ENCODE measurements at places on chromosomes 5 and 9.

GRCh38 chr9:107422189-107423185, 67.1 kb downstream of the KLF4 start:
- no peak for DNase-seq

DNA sequence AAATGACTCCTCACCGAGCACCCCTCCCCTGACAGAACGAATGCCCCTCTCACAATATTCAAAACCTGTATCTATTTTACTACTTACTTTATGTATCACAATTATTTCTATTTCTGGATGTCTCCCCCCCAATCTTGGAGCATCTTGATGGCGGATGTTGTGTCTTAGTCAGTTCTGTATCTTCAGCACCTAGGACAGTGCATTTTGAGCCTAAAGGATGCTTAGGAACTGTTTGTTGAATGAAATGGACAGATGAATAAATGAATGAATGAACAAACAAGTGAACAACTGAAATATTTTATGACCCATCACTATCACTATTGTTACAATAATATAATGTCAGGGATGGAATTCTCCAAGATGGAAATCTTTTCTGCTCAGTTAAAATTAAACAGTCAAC, 295.7 kb downstream of the DNAH5 start:
- DNase-seq: no peak

DNA sequence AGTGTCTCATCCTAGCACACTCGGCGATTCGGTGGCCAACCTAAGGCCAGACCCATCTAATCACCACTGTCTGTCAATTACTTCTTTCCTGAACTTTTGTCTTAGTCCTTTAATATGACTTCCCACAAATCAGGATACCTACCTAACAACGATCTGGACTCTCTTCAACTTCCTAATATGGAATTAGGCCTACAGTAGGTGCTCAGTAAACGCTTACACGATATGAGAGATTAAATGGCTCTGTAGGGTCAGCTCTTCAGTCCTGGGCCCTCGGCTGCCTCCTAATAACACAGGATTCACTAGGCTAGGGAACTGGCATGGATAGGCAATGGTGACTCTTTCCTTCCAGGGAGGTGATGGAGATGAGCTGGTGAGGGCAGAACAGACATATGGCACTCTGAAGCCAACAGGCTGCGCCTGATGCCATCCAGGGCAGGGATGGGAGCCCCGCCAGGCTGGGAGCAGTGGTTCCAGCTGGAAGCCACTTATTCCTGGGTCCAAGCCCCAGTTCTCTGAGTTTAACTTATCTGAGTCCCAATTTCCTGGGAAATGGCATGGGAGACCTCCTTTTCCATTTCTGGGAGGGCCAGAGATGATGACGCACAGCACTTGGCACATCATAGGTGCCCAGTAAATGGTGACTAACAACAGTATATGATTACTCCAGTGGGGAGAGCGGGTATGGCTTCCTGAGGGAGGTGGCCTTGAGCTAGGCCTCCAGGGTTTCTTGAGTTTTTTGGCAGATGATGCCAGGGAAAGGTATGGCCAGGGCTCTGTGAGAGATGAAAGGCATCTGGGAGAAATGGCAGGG, 7.3 kb downstream of the PDGFRB start:
- no peak for DNase-seq

DNA sequence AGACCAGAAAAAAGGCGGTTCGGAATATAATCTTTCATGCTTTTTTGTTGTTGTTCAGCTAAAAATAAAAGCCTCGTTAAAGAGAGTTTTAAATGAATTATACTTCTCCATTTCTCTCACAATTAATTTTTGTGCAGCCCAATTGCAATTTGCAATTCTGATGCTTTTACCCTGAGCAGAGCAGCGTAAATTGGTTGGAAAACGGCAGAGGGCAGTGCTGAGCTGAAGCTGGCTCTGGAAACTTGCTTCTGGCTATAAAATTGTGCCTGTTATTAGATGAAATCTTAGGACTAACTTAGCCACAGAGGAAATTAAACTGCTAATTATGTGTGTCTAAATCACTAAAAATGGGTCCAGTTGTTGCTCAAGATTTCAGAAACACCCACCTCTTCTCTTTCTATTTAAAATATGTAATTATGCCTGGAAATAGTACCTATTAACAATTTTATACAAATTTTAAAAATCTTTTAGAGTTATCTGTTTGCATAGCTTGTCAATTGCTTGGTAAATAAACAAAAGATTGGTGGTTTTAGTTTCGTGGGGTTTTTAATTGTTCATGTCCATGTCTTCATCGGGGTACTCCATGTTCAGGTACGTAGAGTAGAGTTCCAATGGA, 441.8 kb upstream of the TLE4 start:
- DNase-seq: no peak

GRCh38 chr5:172859966-172860365, 25.9 kb downstream of the ERGIC1 start:
- DNase-seq: no peak

- no peak for DNase-seq
These were observed 30.4 kb upstream of the NDFIP1 start for GRCh38 chr5:142078221-142078620.

GRCh38 chr5:55600497-55601203, 65.9 kb upstream of the PLPP1 start:
- DNase-seq: no peak

- DNase-seq: no peak
These were observed 17.9 kb downstream of the NDST1 start for GRCh38 chr5:150525781-150526180.

- no peak for DNase-seq
These were observed 8.2 kb upstream of the CD180 start for GRCh38 chr5:67204821-67205220.

DNA sequence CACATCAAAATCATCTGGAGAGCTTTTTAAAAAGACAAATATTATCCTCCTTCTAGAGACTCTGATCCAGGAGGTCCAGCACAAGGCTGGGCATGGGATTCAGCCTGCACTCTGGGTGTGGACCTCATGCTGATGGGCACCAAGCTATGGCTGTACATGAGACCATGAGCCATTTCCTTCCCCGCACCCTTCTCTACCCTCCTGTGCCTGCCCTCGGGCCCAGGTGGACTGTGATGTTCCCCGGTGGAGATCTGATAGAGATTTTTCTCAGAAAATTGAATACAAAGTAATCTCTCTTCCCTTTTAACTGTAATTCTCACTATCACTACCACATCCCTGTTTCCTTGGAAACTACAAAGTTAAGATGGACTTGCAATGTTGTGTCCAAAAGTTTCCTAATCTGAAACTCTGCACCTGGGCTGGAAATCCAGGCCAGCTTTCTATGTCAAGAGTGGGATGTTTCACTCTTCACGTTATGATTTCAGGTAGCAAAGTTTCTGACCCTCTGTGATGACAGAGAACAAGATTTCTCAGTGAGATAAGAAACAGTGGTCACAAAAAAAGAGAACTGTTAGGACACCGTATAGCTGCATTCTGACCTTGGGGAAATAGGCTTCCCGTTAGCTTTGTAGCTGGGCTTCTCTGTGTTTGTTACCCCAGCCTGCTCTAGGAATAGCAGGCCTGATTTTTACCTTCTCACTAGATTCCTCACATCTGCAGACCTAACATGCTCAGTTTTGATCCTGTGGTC, 11.5 kb downstream of the SFXN1 start:
- no peak for DNase-seq

DNA sequence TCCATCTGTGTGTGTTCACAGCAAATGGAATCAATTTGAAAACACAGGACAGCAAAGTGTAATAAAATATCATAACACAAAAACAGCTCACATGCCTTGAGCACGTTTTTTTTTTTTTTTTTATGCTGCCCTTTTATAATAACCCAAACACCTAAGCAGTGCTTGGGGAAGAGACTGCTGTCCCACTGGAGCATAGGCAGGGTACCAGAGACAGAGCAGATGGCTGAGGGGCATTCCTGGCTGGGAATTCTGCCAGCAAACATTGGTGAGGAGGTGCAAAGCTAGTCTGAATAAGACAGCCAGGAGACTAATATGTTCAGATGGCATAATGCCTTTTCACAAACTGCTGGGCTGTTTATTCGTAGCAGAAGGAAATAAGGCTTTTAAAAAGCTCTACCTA, 58.1 kb upstream of the SV2C start:
- DNase-seq: no peak

DNA sequence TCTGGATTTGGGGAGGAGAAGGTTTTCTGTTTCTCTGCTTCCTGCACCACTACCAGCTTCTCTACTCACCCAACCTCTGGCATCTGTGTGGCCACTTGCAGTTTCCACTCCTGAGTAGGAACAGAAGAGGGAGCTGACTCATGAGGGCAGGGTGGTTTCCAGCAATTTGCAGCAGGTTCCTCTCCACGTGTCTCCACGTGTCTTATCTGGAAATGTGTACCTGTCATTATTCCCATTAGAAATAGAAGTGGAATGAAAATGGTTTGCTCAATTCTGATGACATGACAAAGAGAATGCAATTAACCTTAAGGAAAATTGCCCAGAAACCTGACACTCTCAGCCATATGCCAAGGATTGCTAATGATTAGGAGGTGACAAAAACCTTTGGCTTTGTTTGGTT, 33.0 kb downstream of the EGFLAM start:
- DNase-seq: no peak

- no peak for DNase-seq
These were observed 115.0 kb upstream of the ELAVL2 start for GRCh38 chr9:23941051-23941450.

DNA sequence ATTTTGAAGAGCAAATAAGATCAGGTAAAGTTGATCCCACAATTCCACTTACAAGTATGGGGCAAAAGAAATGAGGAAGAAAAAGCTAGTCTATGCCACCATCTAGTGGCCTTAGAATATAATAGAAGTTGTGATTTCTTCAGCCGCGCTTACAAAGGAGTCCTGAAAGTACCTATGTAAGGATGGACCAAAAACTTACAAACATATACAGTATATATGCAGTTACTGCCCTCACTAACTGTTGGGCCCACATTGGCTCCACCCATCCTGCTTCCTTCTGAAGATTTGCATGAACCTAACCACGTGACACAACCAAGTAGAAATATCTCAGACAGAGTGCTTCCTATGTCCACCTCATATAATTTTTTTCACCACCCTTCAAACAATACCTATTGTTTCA, 11.7 kb upstream of the OR13D1 start:
- DNase-seq: no peak

DNA sequence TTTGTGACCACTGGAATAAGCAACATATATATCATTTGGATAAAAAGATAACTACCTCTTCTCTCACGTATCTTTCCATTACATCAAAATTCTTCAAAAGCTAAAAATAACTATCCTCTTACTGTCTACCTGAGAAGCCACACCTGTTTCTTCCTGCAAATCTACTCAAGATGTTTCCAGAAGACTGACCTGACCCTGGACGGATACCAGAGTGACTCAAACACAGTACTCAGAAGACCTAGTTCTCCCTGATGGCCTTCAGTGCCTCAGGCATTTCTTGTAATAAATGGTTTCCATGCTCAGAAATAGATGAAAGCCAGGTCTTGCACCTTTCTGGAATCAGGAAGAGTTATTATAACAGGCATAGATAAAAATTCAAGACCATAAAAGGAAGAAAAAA, 245.9 kb upstream of the PIK3R1 start:
- DNase-seq: no peak

DNA sequence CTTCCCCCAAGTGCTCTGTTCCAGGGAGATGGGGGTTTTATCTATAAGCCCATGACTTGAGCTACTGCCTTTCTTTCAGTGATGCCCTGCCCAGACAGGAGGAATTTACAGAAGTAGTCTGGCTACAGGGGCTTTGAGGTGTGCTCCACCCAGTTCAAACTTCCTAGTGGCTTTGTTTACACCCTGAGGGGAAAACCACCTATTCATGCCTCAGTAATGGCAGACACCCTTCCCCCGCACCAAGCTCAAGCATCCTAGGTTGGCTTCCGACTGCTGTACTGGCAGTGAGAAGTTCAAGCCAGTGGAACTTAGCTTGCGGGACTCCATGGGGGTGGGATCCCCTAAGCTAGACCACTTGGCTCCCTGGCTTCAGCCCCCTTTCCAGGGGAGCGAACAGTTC, 154.6 kb downstream of the IZUMO3 start:
- no peak for DNase-seq

DNA sequence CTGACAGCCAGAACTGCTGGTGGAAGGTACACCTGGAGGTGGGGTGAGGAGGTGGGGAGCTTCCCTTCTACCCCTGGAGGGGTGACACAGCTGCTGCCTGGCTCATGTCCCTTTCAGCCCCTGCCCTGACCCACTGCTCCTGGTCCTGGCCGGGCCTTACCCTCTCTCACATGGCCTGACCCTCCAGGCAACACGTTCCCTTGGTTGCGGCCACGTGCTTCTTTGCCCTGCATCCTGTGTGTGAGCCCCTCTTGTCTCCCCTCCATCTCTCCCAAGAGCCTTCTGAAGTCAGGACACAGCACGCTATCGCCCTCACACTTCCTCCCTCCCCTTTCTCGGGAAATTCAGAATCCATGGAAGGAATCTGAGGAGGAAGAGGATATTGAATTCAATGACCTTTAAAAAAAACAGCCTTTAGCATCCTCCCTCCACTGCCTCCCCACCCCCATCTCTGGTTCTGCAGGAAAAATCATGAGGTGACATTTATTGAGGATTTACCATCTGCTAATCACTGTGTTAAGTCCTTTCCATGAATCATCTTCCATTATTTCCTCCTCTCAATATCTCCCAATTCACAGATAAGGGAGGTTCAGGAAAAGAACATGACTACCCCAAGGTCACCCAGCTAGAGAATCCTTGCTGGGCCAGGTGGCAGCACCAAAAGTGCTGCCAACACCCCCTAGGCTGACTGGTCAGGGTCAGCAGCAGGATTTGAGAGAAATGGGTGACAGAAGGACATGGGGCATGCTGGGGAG, 8.3 kb downstream of the AQP3 start:
- DNase-seq: no peak

DNA sequence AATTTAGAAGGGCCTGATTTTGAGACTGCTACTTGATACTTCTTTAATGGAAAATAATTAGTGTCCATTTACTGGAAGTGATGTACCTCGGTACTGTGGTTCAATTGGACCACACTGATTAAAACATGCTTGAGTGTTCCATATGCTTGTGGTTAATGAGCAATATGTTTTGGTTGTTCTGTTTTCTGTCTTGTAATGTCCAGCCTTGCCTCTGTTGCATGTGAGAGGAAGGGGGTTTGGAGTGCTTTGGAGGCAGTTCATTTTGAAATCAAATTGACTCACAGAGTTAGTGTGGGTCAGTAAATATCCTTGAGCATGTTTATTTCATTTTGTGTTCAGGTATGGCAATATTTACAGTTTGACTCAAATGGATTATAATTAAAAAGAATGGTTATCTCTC, 334.4 kb downstream of the ARHGEF28 start:
- DNase-seq: no peak

GRCh38 chr9:85431339-85432102, 310.2 kb downstream of the AGTPBP1 start:
- no peak for DNase-seq

- DNase-seq: no peak
These were observed 179.5 kb downstream of the TRIO start for GRCh38 chr5:14322437-14323187.

DNA sequence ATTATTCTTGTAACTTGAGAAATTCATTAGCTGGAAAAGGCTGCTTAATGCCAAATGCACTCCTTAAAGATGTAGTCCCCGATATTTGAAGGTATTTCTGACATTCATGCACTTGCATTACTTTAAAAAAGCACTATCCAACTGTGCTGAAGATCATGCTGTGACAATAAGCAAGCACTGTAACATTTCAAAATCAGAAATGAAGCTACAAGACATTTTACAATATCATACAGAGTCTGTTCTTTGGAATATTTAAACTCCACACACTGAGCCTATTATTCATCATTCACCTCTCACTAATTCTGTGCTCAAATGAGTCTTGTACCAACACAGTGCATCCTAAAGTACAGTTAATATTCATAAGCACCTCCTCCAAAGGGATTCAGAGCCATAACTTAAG, 413.2 kb downstream of the CETN3 start:
- DNase-seq: no peak

Data from T follicular helper cell (primary cell).